Activated CD4-positive, CD25-positive, alpha-beta regulatory T cell treated with anti-CD3 and anti-CD28 coated beads, Interleukin-2, amount 50 U/mL, for 16 hours (primary cell): ENCODE measurements at places on chromosomes 13 and 19.

DNA sequence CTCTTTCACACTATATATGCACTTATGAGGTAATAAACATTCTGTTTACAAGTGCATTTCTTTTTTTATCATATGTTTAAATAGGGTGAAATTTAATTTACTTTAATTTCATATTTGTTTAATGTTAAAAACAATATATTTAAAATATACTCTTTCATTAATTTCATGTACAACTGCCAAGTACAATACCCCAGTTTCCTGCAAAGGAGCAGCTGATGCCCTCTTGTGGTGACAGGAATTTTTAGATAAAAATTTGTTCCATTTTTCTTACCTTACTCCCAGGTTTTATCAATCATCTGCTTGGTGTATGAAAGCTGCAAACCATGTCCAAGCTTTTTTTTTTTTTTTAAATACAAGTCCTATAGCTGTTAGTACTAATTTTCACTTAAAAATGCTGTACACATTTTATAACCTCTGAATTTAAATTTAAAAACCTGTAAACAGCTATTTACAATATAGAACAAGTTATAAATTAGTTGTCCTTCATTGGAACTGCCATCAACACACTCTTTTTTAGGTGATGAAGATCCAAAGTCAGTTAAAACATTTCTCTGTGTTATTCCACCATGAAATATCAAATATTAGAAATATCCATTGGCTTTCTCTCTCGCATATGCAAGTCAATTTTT is 4.9 kb downstream of the PCDH20 start:
- DNase-seq: no peak

DNA sequence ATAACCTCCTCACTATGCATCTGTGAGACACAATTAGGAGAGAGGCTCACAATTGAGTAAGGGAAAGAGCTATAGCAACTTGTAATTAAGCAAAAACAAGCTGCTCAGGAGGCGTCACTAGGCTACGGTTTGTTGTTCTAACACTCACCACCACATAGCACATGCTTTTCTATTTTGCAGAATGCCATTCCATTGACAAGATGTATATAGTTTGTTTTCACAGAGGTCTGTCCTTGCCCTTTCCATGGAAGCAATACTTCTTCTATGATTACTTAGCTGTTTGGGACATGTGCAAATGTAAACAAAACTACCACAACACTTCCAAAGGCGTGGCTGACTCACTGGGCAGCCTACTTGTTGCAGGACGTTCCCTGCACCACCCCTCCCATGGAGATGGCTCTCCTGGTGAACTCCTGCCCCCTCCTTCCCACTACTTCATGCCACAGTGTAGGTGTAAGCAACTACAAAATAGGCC is 33.9 kb upstream of the FAM216B start:
- DNase-seq: no peak

DNA sequence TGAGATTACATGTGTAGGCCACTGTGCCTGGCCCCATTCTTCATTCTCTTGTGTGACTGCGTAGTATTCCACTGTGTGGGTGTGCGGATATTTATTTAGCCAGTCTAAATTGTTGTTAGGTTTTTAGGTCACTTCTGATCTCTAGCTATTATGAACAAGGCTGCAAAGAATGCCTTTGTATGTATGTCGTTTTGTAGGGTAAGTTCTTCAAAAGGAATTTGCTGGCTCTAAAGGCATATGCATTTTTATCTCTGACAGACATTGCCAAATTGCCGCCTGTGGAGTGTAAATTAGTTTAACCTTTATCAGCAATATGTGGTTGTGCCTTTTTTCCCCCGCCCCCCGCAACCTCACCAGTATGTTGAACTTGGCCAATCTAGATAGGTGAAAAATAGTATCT is 30.3 kb upstream of the EHD2 start:
- no peak for DNase-seq

DNA sequence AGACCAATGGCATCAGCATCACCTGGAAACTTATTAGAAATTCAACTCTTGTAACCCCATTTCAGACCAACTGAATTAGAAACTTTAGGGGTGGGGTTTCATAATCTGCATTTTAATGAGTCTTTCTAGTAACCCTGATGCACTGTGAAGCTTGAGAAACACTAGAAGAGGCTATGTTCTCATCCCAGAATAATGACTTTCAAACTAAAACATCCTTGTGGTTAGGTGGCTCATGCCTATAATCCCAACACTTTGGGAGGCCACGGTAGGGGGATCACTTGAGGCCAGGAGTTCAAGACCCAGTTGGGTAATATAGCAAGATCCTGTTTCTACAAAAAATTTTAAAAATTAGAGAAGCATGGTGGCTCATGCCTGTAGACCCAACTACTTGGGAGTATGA is 402.4 kb downstream of the DLEU7 start:
- no peak for DNase-seq

DNA sequence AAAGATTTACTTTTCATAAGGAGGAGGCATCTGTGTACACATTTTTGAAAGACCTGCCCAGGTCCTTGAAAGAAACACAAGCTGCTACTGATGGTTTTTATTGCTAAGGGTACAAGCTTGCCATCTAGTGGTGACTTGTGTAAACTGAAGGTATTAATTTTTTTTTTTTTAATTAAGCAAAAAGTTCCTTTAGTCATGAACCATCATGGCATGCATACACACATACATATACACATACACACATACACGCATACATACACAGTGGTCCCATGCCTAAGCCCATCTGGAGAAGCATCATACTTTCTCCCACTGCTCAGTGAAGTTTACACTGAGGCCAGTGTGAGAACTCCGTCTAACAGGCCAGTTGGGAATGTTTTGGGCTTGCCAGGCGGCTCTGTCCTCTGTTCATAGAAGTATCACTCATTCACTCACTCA is 312.5 kb downstream of the DCLK1 start:
- DNase-seq: no peak
